ENCODE measurements at places on chromosomes 7 and 10. TPM values are rescaled to one million over a fixed set of nuclear protein-coding genes. Genes with fewer than 3 reads are reported as not detected.

C10orf90 gene
- total RNA-seq, result not detected

DNA sequence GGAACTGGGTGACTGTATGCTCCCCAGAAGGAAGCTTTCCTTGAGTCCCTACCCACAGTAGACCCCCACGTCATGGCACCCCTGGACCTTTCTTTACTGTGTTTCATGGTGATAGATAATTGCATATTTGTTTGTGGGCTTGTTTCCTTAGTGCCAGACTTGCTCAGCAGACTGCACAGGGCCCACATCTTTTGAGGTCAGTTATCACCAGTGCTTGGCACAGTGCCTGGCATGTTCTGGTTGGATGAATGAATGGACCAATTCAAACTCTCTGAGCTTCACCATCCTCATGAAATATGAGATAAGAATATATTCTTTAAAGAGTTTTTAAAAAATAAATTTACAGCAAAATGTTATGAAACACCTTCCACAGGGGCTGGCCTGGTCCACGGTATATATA, 78.4 kb upstream of the EMX2 start:
- DNase-seq, result no peak

LFNG gene
- 58.6 TPM for total RNA-seq

GRCh38 chr10:118541718-118542117, 53.7 kb downstream of the PRLHR start:
- no peak for DNase-seq

NPY4R gene
- total RNA-seq, result 0.53 TPM

ZNF277 gene
- total RNA-seq, result 22.9 TPM

CPA5 gene
- not detected for total RNA-seq

GBF1 gene
- 72.8 TPM for total RNA-seq

DNA sequence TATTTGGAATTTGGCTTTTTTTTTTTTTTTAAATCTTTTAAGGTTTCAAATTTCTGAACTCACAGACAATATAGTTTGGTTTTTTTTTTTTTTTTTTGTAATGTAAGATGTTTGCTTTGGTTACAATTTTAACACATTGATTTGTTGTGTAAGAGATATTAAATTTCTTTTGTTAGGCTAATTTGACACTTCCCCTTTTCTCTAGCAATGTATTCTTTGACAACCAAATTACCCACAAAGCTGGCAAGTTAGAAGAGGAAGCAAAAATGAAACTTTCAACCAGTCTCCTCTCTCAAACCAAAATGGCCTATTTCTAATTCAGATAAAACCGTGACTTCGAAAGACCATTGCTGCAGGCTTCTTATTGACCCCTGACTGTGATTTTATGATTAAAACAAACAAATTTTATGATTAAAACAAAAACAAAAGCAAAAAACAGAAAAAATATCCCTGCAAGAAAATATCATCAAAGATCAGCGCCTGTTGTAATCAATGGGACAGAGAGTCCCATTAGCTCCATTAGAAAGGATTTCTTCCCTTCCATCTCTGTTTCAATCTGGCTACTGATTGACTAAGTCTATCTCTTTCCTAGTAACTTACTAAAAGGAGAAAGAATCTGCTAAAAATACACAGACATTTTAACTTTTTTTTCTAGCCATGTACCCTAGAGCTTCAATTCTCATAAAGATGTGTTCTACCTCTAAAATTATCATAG, 489.2 kb downstream of the MDFIC start:
- DNase-seq, result no peak
